Fibroblast of the aortic adventitia (primary cell): ENCODE measurements at places on chromosomes 6 and 20.

DNA sequence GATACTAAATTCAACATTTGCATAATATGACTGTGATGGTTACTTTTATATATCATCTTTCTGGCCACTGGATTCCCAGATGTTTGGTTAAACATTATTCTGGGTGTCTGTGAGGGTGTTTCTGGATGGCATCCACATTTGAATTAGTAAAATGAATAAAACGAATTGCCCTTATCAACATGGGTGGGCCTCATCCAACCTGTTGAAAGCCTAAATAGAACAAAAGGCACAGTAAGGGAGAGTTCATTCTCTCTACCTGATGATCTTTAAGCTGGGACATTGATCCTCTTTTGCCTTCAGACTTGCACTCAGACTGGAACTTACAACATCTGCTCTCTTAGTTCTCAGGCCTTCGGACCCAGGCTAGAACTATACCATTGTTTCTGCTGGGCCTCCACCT lies 57.6 kb downstream of the CD24 start:
- DNase-seq, result no peak

DNA sequence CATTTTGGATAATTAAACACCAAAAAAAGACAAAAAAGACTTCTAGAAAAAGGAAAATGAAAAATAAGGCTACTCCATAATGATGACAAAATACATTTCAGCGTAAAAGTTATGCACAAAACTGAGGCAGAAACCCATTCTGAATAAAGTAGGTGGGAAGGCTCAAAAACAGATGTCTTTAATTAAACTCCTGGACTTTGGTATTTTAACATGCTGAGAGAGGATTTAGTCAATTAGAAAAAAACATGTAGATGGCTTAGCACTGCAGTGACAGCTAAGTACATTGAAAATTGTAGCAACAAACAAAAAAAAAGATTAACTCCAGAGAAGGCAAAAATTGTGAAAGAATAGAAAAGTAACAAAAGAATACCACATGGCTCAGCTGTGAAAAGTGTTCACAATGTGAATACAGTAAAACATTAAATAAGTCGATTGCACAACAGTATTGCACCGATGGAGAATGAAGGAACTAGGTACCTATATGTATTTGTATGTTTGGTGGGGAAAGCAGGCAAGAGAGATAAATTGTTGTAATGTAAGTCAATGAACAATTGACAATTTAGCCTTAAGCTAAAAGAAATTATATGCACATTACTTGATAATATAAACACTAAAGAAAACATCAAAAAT lies 59.5 kb downstream of the TBC1D32 start:
- DNase-seq, result no peak

- peak; percentile 38 for DNase-seq
These were observed 5.3 kb upstream of the FOXC1 start for GRCh38 chr6:1604158-1605003.

GRCh38 chr6:32529697-32530430 lies at the start of gene HLA-DRB5:
Gene HLA-DRB5, minus strand, starts transcription at chr6:32530287. Its CDS starts 63 bp downstream, at chr6:32530224.
- no peak for DNase-seq

DNA sequence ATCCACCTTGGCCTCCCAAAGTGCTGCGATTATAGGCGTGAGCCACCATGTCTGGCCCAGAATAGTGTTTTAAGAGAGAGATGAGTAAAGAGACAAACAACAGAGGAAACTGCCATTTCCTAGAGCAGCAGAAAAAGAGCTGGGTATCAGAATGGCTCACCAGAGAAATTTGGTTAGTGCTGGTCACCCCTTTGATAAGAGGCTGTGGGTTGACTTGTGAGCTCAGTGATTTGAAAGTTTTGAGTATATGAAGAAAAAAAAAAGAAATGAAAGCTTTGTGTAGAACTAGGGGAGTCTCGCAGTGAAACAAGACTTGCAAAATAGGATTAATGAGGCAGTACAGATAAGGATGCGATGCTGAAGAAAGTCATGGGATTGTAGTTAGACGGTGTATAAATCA lies 29.6 kb downstream of the MGME1 start:
- no peak for DNase-seq

DNA sequence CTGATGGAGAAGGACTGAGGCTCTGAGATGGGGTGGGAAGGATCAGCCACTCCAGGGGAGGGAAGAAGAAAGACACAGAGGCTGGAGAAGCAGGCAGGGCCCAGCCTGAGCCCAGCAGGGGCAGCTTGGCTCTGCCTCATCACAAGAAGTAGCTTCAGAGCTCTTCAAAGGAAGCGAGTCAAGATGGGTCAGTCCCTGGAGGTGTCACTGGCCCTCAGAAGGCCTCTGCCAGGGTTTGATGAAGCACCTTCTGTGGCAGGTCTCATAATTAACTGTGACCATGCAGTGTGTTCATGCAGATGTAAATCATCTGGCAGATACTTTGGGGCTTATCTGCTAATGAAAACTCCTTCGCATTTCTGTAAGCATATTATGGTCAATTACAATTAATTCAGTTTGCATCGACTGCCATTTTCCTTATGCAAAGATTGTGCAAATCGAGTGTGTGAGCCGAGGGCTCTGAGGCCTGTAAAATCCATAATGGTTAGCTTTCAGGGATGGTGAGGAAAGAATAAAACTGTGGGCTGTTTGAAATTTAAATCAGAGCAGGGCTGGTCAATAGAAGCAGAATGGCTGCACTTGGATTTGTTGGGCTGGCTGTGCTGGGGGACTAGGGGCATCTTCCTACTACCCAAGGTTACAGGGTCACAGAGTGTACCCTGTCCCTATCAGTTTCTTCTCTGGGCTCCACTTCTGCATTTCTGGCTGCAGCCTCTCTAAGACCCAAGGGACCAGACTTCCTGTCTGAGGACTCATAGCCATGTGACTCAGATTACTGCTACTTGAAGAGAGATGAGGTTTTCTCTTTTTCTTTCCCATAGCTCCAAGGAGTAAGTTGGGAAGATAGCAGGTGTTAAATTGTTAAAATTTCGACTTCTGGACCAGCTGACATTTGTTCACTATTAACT lies 376.6 kb downstream of the DHX35 start:
- no peak for DNase-seq

DNA sequence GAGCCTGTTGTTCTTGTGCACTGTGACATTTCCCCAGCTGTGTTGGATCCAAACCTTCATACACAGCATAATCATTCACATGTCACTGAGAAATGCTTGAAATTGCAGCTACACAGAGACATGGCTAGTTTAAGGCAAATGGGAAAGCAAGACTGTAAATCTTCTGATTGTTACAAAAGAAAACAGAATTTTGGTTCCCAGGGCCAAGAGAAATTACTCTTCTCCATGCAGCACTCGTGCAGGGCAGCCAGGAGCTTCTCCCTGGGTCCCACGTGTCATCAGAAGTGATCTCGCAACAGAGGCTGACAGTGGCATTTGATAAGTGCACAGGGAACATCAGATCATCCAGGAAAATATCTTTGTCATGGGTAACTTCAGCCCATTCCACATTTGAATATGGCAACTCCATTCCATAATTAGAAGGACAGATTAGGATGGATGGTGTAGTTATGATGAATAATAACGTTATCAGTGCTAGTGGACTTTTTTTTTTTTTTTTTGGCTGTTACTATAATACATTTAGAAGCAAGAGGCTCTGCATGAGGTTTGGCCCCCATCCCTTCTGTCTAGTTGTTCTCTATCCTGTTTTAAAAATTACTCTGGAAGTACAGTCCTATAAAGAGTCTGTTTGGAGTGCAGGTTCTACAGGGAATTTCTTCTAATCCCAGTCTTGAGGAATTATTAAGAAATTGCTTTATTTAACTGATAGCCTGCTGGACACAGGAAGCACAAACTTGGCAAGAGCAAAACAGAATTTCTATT lies 571.0 kb upstream of the NOX3 start:
- DNase-seq, result peak; percentile 39

GRCh38 chr20:33733654-33734576 lies 2.1 kb downstream of the ZNF341 start:
- DNase-seq, result peak; percentile 81

DNA sequence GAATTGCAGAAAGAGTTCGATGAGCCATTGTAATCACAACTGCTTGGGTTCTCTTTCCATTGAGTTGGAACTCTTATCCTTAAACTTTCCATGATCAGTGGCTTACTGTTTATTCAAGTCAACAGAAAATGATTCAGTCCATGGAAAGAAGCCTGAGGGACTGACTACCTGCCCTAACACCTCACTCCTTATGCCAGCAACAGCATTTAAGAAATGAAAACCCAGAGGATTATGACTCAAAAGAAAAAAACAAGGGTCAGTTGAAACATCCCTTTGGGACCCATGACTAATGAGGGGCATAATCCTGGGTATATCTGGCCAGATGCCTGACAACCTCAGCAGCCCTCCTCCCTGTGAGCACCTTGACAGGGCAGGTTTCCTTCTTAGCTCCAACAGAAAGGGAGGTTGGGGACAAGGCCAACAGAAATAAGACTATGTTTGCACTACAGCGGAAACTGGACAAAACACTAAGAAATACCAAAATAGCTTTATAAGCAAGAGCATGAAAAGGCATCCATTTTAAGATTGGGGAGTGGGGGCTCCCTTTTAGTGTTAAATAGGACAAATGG lies 106.7 kb downstream of the MAP3K5 start:
- peak; percentile 12 for DNase-seq

DNA sequence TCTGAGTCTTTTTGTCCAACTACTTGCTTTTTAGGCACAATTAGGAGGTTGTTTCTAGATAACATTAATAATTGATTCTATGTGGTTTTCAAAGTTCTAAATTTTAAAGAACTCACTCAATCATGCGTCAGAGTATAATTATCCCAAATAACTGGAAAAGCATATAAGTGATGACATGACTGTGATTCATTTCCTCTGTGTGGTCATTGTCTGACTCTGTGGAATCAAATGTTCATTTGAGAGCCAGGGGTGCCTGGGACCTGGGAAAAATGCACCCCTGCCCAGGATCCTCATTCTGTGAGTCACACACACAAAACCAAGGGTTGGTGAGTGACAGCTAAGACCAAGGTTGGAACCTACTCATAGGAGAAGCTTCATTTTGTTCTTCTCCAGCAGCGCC lies 127.1 kb upstream of the MLIP start:
- peak; percentile 84 for DNase-seq

DNA sequence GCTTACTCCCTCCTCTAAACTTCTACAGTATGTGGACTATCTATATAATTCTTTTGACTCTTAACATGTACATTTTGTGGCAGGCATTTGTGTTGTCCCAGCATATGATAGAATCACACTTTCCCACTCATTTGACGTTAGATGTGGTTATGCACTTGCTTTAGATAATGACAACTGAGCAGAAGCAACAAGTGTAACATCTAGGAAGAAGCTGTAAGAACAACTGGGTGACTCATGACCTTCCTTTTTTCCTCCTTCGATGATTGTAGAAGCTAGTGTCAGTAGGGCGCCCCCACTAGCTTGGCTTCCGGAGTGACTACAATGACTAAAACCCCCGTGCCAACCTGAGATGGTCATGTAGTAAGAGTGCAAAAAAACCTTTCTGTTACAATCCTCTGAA lies 74.6 kb upstream of the CEP85L start:
- DNase-seq, result no peak

- peak; percentile 92 for DNase-seq
These were observed 45.9 kb upstream of the PXDC1 start for GRCh38 chr6:3797231-3798054.

GRCh38 chr6:47789553-47789952 lies 7.7 kb downstream of the OPN5 start:
- no peak for DNase-seq

- DNase-seq, result peak; percentile 78
These were observed 2.1 kb downstream of the TSPYL4 start for GRCh38 chr6:116251568-116252384.
